ENCODE measurements at places on chromosomes 2 and 18.

- DNase-seq, result peak; percentile 37
These were observed 158.4 kb downstream of the BCL2 start for GRCh38 chr18:63161032-63161760.

DNA sequence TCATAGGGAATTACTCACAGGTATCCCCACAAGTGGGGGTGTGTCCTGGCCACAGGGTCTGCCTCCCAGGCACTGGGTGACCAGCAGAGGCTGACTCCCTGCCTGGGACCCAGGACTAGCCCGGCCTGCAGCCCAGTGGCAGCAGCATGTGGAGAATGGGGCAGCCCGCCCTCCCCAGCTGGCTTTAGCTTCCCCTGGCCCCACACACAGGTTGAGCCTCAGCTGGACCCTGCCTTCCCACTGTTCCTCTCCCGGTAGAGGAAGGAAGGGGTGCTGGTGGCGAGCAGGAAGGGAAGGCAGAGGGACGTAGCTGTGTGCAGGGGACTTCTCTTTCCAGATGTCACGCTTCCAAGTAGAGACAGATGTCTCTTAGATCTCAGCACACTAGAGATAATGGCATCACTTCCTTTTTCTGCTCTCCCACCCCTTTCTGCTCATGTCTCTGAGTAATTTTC, 51.4 kb downstream of the EMILIN2 start:
- DNase-seq, result no peak

GRCh38 chr2:141630407-141630930, 500.3 kb downstream of the LRP1B start:
- DNase-seq, result no peak

GRCh38 chr2:30736461-30737325, 70.6 kb downstream of the CAPN13 start:
- no peak for DNase-seq

- DNase-seq, result no peak
These were observed 111.4 kb downstream of the COPS8 start for GRCh38 chr2:237196866-237197618.

DNA sequence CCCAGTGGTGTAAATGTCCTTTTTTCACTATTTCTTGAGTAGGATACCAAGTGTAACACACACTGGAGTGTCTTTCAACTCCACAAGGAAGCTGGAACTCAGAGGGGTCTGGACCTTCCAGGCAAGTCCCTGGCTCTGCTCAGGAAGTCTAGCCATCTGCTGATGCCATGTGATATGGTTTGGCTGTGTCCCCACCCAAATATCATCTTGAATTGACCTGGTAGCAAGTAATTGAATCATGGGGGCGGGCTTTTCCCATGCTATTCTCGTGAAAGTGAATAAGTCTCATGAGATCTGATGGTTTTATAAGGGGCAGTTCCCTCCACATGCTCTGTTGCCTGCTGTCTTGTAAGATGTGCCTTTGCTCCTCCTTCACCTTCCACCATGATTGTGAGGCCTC, 99.4 kb upstream of the CDC42EP3 start:
- no peak for DNase-seq

DNA sequence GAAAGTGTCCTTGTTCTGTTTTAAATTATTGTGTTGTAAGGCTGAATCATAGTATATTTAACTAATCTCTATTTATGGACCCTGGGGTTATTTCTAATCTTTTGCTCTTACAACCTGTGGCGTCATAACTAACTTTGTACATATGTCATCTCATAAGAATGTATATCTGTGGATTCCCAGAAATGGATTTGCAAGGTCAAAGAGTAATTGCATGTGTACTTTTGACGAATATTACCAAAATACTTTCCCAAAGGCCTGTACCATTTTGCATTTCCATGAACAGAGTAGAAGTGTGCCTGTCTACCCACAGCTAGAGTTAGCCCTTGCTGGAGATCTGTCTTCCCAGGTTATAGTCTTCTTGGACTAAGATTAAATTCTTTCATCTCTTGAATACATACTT, 42.8 kb downstream of the SEMA4F start:
- no peak for DNase-seq

- DNase-seq, result no peak
These were observed 62.0 kb downstream of the CIB4 start for GRCh38 chr2:26579025-26579722.

GRCh38 chr2:78928502-78928901, 97.0 kb upstream of the REG3G start:
- DNase-seq, result no peak

GRCh38 chr2:111923276-111923804, 24.9 kb downstream of the MERTK start:
- DNase-seq, result no peak

GRCh38 chr18:62637807-62638687, 77.3 kb upstream of the PHLPP1 start:
- peak; percentile 63 for DNase-seq

DNA sequence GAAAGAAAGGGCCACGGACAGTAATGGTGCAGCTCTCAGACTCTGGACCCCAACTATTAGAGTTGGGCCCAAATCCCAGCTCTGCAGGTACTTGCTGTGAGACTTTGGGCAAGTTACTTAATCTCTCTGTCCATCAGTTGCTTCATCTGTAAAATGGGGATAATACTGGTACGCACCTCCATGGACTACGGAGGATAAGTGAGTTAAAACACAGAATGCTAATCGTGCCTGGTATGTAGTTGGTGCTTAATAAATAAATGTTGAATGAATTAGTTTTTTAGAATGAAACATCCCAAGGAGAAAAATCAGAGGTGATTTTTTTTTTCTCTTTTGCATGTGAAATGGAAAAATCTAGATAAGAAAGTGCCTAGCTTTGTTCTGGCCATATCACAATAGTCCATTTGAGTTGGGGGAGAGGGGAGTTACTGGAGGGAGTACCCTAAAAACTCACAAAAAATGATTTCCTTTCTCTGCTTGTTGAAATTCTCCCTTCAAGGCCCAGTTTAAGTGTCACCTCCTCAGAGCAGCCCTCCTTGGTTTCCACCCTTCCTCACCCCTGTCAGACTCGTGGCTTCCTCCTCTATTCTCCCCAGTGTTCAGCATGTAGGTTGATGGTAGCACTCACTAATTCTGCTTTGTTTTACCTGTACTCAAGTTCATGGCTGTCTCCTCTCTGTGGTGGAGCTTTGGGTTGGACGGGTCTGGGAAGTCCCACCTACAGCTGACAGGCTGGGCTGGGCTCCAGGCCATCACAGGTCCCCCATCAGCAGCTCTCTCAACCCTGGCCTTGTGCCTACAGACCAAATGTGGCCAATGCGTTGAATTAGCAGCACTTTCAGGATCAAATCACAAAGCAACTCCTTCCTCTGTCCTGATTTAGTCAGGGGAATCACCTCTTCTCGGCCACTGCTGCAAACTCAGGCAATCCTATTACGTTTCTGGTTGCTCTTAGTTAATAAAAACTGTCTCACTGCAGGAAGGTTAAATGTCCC, 92.8 kb upstream of the TAF1B start:
- DNase-seq, result no peak

DNA sequence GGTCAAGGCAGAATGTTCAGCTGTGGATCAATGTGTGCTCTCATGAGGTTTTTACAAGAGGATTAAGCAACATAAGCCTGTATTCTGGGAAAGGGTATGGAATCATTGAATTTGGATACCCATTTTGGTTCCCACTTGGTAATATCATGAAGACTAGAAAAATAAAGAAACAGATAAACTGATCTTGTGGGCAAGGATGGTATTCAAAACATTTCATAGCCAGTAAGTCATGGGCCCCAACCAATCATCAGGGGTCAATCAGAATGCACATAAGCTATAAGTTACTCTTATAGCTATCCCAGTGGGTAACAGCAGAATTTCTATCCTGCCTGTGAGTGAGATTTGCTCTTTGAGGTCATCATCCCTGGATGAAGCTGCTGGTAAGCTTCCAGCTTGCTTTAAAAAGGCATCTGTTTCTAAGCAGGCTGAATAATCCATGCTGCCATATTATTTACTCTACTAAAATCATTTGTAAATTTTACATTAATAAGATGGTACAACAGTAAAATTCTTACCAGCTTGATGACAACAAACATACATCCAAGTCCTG, 291.2 kb downstream of the RAD51AP2 start:
- no peak for DNase-seq

DNA sequence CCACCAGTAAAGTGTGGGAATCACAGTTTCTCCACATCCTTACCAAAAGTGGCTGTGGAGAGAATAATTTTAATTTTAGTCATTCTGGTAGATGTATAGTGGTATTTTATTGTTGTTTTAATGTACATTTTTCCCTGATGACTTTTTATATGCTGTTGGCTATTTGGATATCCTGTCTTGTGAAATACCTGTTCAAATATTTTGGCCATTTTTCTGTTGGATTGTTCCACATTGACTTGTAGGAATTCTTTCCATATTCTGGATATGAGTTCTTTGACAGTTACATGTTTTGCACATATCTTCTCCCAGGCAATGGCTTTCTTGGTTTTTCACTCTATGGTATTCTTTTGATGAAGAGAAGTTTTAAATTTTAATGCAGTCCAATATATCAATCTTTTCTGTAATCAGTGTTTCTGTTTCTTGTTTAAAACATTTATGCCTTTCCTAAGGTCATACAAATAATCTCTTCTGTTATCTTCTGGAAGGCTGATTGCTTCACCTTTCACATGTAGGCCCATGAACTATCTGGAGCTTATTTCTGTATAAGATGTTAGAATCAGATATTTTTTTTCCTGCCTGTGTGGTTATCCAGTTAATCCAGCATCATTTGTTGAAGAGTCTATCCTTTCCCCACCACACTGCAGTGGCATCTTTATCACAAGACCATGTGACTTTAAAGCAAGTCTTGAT, 19.0 kb downstream of the AFTPH start:
- DNase-seq, result no peak

DNA sequence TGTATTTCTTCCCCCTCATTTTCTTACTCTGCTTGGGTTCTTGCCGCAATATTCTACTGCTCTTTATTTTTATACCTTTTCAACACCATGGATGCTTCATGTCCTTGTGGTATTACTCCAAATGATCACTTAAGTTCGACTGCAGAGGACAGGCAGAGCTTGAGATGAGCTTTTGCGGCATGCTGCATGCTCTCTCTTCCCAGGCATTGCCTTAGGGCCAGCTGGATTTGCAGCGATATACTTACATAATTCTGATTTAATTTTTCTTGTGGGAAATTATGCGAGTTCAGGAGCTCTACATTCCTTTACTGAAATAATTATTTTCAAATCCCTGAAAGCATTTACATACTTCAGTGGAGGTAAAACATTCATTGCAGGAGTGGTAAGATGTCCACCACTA, 288.1 kb downstream of the CCDC102B start:
- no peak for DNase-seq

GRCh38 chr18:43596105-43596712, 318.9 kb upstream of the SYT4 start:
- DNase-seq, result no peak

- no peak for DNase-seq
These were observed 453.4 kb upstream of the SLC14A2 start for GRCh38 chr18:45161850-45162249.

DNA sequence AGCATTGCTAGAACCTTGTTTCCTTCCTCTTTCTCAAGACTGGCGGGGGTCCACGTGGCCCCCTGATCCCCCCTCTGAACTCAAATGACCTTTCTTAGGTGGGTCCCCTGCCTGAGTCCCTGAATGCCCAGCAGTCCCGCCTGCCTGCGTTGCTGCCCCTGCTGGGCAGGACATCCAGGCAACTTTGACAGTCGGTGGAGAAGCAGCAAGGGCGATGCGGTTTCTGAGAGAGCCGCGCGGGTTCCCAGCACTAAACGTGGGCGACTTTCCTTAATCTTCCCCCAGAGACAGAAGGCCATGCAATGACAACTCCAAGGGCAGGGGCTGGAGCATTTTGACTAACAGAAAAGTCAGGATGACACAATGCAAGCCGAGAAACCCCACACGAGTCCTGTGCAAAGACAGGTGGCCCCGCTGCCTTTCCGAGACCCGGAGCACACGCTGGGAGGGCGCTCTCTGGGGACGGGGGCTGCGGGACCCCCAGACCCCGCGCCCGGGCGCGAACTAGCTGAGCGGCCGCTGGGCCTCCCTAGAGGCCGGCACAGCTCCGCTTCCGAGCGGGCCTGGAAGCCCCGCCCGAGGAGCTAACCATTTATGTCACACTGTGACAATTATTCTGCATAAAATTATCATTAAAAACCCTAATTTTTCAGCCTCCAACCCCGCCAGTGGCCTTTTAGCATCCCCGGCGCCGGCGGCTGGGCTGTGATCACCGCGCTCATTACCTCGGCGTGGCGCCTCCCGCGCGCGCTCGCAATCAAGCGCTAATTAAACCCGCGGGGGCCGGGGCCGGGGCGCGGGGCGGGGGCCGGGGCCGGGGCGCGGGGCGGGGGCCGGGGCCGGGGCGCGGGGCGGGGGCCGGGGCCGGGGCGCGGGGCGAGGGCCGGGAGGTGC, 27.4 kb downstream of the ASB18 start:
- no peak for DNase-seq

DNA sequence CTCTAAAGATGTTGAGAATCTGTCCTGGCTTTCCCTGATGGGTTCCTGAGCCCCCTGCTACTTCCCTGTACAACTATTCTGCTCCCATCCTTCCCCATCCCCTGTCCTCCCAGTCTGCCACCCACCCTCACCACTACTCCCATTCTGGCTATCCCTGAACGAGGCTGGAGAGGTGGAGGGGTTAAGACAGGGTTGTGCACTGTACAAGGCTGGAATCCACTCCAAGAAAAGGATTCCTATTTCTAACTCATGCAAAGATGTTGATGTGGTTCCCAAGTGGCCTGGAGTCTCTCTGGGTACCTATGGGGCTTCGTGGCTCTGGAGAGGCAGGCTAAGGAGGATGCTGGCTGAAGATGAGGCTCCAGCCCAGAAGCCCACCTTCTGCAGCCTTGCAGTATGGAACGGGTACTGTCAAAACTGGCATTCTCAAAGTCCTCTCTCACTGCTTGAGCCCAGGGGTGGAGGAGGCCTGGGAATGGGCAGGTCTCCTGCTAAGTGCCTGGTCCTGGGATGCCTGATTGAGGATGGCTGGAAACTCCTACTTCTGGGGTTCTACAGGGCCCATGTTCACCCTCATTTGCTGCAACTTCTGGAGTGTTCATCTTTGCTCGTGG, 1.3 kb upstream of the FEV start:
- no peak for DNase-seq

DNA sequence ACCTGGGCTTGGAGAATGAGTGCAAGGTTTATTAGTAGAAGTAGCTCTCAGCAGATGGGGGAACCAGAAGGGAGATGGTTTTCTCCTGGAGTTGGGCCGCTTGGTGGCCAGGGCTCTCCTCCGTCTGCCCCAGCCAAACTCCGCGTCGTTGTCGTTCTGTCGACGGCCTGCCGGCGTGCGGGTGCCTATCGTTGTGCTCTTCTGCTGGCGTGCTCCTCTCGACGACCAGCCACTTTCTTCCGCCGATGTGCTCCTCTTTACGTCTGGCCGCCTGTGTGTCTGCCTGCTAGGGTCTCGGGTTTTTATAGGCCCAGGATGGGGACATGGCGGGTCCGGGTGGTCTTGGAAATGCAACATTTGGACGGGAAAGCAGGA, 119.1 kb downstream of the BMPR2 start:
- DNase-seq, result no peak

- no peak for DNase-seq
These were observed 961.3 kb upstream of the CELF4 start for GRCh38 chr18:38526922-38527321.

- peak; percentile 75 for DNase-seq
These were observed 13.1 kb downstream of the GNLY start for GRCh38 chr2:85707304-85707703.
